ENCODE measurements at places on chromosomes 12 and 14. TPM values are rescaled to one million over a fixed set of nuclear protein-coding genes. Genes with fewer than 3 reads are reported as not detected.
A peak's percentile ranks its signal among the peaks of the same experiment; 100 is the strongest.

AHNAK2 gene
- total RNA-seq, result 72.0 TPM

AQP6 gene
- total RNA-seq, result 12.0 TPM

SIX4 gene
- total RNA-seq, result 2.8 TPM

DNA sequence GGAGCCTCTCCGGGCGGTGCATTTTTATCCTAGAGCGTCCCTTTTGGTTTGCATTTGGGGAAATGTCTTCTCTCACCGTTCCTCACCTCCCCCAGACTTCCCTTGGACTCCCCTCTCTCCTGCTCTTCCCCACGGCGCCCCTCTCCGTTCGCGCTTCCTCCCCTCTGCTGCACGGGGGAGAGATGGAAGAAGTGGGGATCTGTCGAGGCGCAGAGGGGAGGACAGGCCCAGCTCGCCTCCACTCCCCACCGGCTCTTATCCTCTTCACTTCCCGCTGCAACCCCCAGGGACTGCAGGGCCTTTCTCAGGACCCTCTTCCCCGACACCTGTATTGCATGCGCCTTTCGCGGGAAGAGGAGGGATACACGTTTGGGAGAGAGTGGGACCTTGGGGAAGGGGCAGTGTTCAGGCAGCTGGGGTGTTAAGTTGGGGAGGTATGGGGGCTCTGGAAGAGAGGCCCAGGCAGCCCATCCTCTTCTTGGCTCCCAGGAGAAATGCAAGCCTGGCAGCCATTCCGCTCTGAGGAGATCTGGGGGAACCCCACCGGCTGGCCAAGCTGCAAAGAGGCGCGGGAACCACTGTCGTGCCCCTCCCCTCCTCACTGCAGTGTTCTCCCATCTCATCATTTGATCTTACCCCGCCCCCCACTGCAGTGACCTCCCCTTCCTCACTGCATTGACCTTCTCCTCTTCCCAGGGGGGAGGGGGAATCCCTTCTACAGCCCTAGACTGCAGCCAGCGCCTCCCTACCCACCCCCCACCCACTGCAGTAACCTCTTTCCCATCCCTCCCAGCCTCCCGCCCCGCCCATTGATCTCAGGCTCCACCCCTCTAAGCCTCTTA lies 788 bp downstream of the ENO2 start:
- no peak overlapping the region for H3K27ac ChIP-seq
- H3K4me1 ChIP-seq, result no peaks in the 10 kb centered on the region
- peak overlapping the region; percentile 58 for H3K4me3 ChIP-seq
- no peaks in the 10 kb centered on the region for H3K27me3 ChIP-seq
- H3K36me3 ChIP-seq, result no peaks in the 10 kb centered on the region

GRCh38 chr12:116441292-116441691 lies 117.9 kb upstream of the MAP1LC3B2 start:
- no peaks in the 10 kb centered on the region for H3K4me1 ChIP-seq
- no peaks in the 10 kb centered on the region for H3K36me3 ChIP-seq
- no peak for DNase-seq
- H3K27ac ChIP-seq, result no peak overlapping the region
- H3K27me3 ChIP-seq, result no peaks in the 10 kb centered on the region
- H3K4me3 ChIP-seq, result no peak overlapping the region

- no peak for DNase-seq
- H3K27ac ChIP-seq, result no peak overlapping the region
- no peaks in the 10 kb centered on the region for H3K27me3 ChIP-seq
- H3K4me3 ChIP-seq, result no peak overlapping the region
Observed at GRCh38 chr12:88519802-88520435, 60.4 kb downstream of the KITLG start.

PTPRB gene
- total RNA-seq, result 71.6 TPM

- H3K4me1 ChIP-seq, result no peaks in the 10 kb centered on the region
- H3K27ac ChIP-seq, result no peak overlapping the region
Observed at GRCh38 chr12:118830296-118830695, 151.0 kb upstream of the SRRM4 start.

DNA sequence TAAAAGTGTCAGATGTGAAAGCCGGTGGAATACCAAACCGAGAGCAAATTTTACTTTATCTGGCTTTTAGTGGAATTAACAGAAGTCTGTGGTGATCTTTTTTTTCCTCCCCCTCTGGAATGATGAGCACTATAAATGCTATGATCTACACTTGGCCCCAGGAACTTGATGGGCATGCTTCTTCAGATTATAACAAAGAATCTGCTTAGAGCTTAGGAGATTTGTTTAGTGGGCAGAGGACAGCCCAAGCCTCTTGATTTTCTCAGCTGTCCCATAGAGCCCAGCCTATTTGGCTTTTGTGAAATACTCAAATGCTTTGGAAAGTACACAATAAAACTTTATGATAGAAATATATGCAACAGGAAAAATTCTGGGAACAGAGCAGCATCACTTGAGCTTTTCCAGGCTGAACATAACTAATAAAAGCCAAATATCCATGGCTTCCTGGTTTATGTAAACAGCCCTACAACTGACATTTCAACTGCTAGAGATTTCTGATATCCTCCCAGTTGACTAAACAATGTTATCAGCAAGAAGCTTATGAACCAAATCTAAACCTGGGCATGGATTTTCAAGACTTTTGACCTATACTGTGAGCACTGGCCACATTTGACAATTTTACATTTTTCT lies 149.6 kb downstream of the PLXNC1 start:
- DNase-seq, result no peak
- H3K4me3 ChIP-seq, result no peak overlapping the region
- no peaks in the 10 kb centered on the region for H3K4me1 ChIP-seq
- no peaks in the 10 kb centered on the region for H3K27me3 ChIP-seq
- no peaks in the 10 kb centered on the region for H3K36me3 ChIP-seq

OR4N5 gene
- total RNA-seq, result not detected

DNA sequence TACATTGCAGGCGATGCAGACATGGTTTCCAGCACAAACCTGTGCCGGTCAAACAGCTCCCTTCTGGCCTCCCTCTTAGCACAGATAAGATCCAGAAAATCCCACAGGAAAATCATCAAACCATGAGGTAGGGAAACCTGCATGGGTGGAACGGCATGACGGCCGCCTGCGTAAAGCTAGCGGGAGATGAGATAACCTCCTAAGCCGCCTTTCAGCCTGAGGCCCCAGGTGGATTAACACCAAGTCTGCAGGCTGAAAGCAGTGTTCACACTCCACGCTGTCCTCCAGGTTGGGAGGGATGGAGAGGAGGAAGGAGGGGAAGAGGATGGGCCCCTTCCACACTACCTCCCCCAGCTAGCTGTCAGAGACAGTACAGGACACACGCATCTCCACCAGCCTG lies 63.8 kb downstream of the TSPAN11 start:
- H3K4me3 ChIP-seq, result no peak overlapping the region
- no peak for DNase-seq
- H3K27me3 ChIP-seq, result no peaks in the 10 kb centered on the region
- H3K36me3 ChIP-seq, result no peaks in the 10 kb centered on the region

DNA sequence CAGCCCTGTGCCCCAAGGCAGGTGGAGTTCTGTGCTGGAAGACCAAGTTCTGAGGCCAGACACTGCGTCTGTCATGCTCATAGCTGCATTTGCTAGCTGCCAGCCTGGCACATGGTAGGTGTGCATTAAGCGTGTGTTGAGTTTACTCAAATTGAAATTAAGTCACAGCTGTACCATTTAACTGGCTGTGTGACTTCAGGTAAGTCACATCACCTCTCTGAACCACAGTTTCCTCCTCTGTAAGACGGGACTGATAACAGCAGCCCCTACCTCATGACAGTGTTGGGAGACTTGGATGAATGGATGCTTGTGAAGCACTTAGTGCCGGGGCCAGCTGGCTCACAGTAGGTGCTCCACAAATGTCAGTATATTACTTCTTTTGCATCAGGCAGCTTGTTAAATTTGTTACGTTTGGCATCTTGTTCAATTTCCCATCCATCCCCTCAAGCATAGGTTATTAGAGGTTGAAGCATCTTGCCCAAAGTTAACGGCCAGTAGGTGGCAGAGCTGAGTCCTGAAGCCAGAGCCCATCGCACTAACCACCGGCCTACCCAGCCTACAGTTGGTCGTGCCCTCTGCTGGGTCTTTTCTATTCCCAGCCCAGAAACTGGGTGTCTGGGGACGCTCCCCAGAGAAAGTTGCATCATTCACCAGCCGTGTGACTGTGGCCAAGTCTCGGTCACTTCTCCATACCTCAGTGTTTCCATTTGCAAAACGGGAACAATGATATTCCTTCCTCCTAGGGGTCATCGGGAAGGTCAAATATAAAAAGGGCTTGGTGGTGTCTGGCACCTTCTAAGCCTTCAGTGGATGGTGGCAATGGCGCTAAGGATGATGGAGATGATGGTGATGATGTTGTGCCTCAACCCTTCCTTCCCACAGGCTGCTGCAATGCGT lies 4.5 kb downstream of the DAO start:
- DNase-seq, result no peak
- no peak overlapping the region for H3K27ac ChIP-seq
- no peak overlapping the region for H3K4me3 ChIP-seq

GRCh38 chr12:7122811-7123769 lies 5.6 kb downstream of the RBP5 start:
- H3K27ac ChIP-seq, result peak overlapping the region; percentile 64
- peak overlapping the region; percentile 16 for H3K4me3 ChIP-seq
- no peaks in the 10 kb centered on the region for H3K36me3 ChIP-seq
- DNase-seq, result no peak

DNA sequence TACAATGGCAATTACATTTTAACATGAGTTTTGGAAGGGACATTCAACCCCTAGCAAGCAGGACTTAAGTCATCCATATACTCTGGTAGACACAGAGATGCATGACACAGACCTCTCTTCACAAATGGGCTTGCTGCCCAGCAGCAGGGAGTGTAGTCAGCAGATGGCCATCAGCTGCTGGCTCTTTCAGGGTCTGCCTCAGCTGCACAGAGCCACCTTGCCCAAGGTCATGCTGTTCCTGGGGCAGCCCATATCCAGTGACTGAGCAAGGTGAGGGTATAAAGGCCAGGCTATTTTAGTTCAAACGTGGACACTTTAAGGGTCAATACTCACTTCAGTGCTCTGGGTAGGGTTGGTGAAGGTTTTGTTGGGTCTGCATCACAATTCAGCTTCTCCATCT lies 58.3 kb upstream of the JDP2 start:
- no peaks in the 10 kb centered on the region for H3K36me3 ChIP-seq
- no peaks in the 10 kb centered on the region for H3K27me3 ChIP-seq
- no peak for DNase-seq
- no peaks in the 10 kb centered on the region for H3K4me1 ChIP-seq
- H3K27ac ChIP-seq, result no peak overlapping the region

GRCh38 chr12:123001464-123001863 lies 21.0 kb downstream of the ARL6IP4 start:
- no peak overlapping the region for H3K27ac ChIP-seq
- H3K27me3 ChIP-seq, result no peaks in the 10 kb centered on the region
- no peaks in the 10 kb centered on the region for H3K36me3 ChIP-seq
- H3K4me1 ChIP-seq, result peaks cover 3% of the 10 kb centered on the region

C1R gene
- 514 TPM for total RNA-seq

DNA sequence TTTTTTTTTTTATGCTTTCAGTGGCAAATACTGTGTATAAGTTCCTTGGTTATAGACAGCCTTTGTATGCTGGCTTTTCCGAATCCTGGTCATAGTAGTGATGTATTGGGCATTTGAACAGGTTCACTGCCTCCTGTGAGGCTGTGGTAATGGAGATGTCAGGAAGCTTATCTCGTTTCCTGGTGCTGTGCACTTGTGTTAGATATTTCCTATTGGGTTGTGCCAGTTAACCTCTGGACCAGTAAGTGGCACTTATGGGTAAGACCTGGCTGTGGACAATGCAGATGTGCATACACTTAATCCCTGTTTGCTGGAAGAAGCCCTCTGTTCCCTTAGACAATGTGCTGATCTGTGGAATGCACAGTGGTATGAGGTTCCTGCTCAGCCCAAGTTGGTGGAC lies 135.4 kb upstream of the KITLG start:
- no peaks in the 10 kb centered on the region for H3K27me3 ChIP-seq
- no peaks in the 10 kb centered on the region for H3K36me3 ChIP-seq
- H3K27ac ChIP-seq, result no peak overlapping the region
- DNase-seq, result no peak

CATSPERB gene
- total RNA-seq, result 2.1 TPM

KSR2 gene
- 2.9 TPM for total RNA-seq

- no peak for DNase-seq
- H3K4me1 ChIP-seq, result no peaks in the 10 kb centered on the region
- H3K27ac ChIP-seq, result no peak overlapping the region
- no peak overlapping the region for H3K4me3 ChIP-seq
- H3K27me3 ChIP-seq, result no peaks in the 10 kb centered on the region
Observed at GRCh38 chr12:40726366-40726765, 34.1 kb downstream of the CNTN1 start.

HHIPL1 gene
- total RNA-seq, result 0.88 TPM

HSPB8 gene
- 81.3 TPM for total RNA-seq

- no peak for DNase-seq
- H3K36me3 ChIP-seq, result peaks cover 3% of the 10 kb centered on the region
- H3K27me3 ChIP-seq, result no peaks in the 10 kb centered on the region
- H3K4me1 ChIP-seq, result no peaks in the 10 kb centered on the region
Observed at GRCh38 chr14:101865288-101865687, 99.1 kb upstream of the DYNC1H1 start.

LRRC43 gene
- total RNA-seq, result 4.8 TPM

TSHR gene
- total RNA-seq, result 0.98 TPM

- no peak overlapping the region for H3K27ac ChIP-seq
- no peaks in the 10 kb centered on the region for H3K36me3 ChIP-seq
- H3K4me3 ChIP-seq, result no peak overlapping the region
- H3K4me1 ChIP-seq, result no peaks in the 10 kb centered on the region
- no peak for DNase-seq
Observed at GRCh38 chr12:111991946-111992345, 21.0 kb downstream of the TMEM116 start.

KRT86 gene
- total RNA-seq, result 1.3 TPM

Data from kidney (tissue), 22 donors.